ENCODE measurements at places on chromosomes 2 and 18.

DNA sequence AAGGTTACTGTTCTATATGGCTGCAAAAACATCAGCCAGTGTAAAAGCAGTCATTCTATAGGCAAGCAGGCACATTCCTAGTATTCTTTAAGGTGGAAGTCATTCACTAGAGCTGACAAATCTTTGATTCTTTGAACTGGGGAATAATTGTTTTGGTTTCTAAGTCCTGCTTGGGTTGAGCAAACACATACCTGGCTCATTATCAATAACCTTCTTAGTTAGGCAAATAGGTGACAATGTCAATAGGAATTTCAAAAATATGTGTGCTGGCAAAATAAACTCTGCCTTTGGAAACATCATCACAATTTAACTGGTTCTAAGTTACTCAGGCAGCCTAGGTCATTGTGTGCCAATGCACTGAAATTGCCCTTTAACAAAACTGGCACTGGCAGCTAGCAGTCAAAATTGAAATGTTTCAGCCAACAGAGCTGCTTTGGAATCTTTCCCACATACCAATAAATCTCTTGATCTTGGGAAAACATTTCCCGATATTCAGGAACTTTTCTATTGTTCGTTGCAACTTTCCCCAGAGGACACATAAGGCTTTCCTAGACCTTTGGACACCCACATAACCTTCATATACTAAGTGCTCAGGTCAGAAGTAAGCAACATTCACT, 402.0 kb upstream of the MMADHC start:
- DNase-seq = no peak

DNA sequence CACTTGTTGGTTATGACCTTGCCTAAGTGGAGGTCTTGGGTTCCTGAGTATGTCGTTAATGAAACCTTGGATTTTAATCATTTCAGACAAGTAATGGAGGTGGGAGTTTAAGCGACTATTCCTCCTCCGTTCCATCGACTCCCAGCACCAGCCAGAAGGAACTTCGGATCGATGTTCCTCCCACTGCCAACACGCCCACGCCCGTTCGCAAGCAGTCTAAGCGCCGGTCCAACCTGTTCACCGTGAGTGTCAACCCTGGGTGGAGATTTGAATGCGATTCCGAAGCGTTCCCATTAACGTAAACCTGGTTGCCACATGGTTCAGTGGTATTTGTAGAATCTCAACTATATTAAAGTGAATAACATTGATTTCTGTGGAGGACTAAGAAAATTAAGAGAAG, 305.4 kb downstream of the AGAP1 start:
- DNase-seq = no peak

- DNase-seq = no peak
Observed at GRCh38 chr18:36697905-36698304, 130.9 kb downstream of the TPGS2 start.

DNA sequence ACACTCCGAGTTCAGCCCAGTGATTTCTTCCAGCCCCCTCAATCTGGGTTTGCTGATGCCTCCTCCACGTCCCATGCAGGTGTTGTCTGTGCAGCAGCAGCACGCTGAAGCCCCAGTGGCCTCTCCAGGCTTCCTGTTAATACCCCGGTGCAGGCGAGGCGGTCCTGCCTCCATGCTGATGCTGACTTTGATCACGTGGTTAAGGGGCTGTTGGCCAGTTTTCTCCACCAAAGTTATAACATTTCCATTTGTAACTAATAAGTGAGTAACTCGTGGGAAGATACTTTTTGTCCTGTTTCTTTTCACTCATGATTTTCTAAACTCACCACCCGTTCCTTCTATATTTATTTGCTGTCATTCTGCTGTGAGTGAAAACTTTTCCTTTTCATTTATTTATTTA, 42.5 kb upstream of the TMEM18 start:
- DNase-seq = no peak

- no peak for DNase-seq
Observed at GRCh38 chr2:220240641-220241040, 613.2 kb downstream of the SLC4A3 start.

DNA sequence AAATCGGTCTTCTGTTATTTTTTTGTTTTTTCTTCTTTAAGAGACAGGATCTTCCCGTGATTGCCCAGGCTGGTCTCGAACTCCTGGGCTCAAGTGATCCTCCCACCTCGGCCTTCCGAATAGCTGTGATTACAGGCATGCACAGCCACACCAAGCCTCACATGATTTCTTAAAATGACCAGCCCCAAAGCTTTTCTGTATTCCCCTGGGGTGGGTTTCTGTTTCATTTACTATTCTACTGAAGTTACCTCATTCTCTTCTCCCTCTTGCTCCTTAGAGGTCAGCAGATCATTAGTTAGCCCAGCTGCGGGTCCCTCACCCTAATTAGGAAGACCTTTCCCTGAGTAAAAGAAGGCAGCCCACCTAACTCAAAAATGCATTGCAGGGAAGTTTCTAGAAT, 27.6 kb downstream of the SLC1A4 start:
- no peak for DNase-seq

- DNase-seq = no peak
Observed at GRCh38 chr2:106983305-106983704, 97.3 kb upstream of the ST6GAL2 start.

GRCh38 chr18:58205443-58206160, 161.6 kb downstream of the NEDD4L start:
- DNase-seq = no peak

GRCh38 chr18:65786474-65786873, 35.7 kb downstream of the CDH7 start:
- no peak for DNase-seq

GRCh38 chr2:134014196-134014960, 239.5 kb upstream of the MGAT5 start:
- DNase-seq = no peak

GRCh38 chr18:13474907-13475545, 251.3 kb downstream of the FAM210A start:
- DNase-seq = no peak

DNA sequence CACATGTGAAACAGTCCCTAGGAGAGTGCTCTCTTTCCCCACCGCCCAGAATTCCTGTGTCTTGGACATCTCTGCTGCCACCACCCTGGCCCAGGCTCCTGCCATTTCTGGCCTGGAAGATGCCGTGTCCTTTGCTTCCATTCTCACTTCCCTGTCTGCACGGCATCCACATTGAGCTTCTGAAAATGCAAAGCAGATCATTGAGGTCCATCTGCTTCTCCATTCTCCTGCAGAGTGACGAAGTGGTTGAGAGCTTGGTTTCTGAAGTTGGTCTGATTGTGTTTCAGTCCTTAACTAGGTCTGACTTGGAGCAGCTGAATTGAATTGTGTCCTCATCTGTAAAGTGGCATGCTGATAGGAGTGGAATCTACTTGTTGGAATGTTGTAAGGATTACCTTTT, 98.7 kb upstream of the MGAT5 start:
- no peak for DNase-seq

DNA sequence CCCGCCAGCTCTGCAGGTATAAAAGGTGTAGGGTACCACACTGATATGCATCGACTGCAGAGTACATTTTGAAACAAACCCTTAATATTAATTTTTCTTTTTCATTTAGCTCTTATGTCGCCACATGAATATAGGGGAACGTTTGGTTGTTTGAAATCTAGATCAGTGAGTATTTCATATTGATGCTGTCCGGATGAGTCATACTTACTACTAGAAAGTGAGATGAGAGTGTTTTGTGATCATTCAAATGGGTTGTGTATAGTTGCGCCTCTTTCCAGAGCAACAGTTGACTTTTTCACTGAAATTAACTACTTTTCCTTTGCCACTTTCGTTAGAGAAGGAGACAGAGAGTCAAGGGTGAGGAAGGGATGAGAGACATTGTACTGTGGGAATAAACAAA, 24.6 kb downstream of the NPAS2 start:
- DNase-seq = no peak

DNA sequence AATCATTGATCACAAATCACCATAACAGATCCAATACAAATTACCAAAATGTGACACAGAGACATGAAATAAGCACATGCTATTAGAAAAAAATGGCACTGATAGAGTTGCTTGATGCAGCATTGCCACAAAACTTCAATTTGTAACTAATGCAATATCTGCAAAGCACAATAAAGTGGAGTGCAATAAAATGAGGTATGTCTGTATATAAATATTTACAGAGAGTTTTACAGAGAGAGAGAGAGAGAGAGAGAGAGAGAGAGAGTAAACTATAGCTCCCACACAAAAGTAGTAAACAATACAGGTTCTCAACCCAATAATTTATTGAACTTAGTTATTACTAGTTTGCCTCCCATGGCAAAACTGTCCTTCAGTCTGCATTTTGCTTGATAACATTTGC, 1807.0 kb downstream of the SUCLG1 start:
- no peak for DNase-seq

GRCh38 chr2:45978302-45978859, 318.8 kb upstream of the EPAS1 start:
- DNase-seq = no peak

GRCh38 chr2:45768208-45768607, 116.7 kb downstream of the PRKCE start:
- no peak for DNase-seq

GRCh38 chr2:233912691-233913423, 4.3 kb upstream of the TRPM8 start:
- peak; percentile 55 for DNase-seq

- no peak for DNase-seq
Observed at GRCh38 chr2:66704786-66705185, 269.9 kb downstream of the MEIS1 start.

- no peak for DNase-seq
Observed at GRCh38 chr2:228103379-228103778, 78.1 kb downstream of the SPHKAP start.

DNA sequence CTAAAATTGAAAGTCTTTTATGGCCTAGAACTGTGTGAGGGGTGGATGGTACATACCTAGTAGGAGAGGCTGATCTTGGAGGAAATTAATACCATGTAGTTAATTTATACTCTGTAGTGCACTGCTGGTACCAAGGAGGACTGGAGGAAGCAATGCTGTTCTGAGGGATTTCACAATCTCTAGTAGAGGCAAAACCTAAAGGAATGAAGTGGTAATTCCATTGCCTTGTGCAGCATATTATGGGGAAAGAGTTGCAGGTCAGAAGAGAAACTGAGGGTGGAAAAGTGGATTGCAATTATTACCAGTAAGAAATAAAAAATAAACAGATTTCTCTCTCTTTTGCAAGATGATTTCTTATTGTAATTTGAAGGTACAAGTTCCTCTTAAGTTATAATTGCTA, 2.2 kb downstream of the ABI2 start:
- no peak for DNase-seq

DNA sequence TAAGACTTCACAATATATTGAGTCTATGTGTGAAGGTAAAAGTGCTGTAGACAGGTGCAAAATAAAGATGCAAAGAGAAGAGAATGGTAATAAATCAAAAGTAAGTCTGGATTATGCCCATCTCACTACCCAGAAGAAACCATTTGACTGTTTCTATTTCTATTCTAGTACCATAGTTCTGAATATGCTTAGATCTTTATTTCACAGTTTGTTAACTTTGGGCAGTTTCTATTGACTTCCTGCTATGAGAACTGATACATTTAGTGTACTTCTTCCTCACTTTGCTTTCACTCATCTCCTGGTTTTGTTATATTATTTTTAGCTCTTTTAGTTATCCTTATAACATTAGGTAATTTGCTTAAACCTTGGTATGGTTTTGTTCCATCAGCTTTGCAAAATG, 94.9 kb downstream of the HS1BP3 start:
- no peak for DNase-seq

- DNase-seq = no peak
Observed at GRCh38 chr2:3483227-3483985, 35.9 kb downstream of the ADI1 start.

All from activated naive CD4-positive, alpha-beta T cell treated with anti-CD3 and anti-CD28 coated beads, Interleukin-2, amount 10 ng/mL, durations not matched to agents 7 days and 5 days (primary cell).